ENCODE measurements at places on chromosomes 6 and 20. TPM values are rescaled to one million over a fixed set of nuclear protein-coding genes. Genes with fewer than 3 reads are reported as not detected.

- DNase-seq, result peak; percentile 98
Observed at GRCh38 chr6:14841901-14842421, 403.9 kb upstream of the JARID2 start.

GRCh38 chr6:85015396-85015990 is 251.1 kb upstream of the TBX18 start:
- DNase-seq, result peak; percentile 4

GRCh38 chr6:133891149-133891926 is 2.4 kb downstream of the TCF21 start:
- DNase-seq, result no peak

- peak; percentile 20 for DNase-seq
Observed at GRCh38 chr6:42963855-42964605, 3.5 kb downstream of the GNMT start.

GRCh38 chr6:113980937-113981554 is 10.1 kb upstream of the HDAC2 start:
- DNase-seq, result no peak

SCUBE3 gene
- 7.7 TPM for polyA plus RNA-seq

GRCh38 chr6:134819236-134819635 is 130.7 kb downstream of the ALDH8A1 start:
- DNase-seq, result no peak

DNA sequence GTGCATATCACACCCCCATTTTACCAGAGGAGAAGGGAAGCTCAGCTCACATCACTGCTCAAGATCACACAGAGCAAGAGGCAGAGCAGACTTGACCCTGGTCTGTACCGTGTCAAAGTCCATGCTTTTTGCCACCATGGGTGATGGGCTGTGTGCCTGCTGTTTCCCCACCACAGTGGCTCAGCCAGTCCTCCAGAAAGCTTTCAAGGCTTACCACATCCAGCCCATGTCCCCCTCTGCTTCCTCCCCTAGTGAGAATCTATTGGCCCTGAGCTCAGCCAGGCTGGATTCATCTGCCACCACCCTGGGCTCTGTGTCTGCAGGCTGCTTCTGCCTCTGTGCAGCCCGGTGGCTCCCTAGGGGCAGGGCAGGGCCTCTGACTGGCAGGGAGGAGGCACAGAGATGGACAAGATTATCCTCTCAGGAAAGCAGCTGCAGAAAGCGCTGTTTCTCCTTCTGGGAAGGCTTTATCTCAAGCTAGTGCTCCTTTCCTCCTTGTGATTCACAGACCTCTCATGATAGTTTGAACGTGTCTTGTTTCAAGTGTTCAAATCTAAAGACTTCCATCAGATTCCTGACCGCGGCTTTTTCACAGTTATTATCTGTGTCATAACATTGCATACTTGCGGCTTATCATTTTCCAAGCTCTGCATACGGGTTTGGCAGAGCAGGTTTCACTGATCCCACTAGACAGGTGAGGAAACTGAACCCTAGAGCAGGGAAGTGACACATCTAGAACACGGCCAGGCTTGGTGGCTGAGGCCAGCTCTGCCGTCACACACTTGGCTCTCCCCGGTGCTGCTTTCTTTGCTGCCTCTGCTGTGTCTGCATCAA is 37.4 kb downstream of the VEGFA start:
- no peak for DNase-seq

GRCh38 chr20:59948828-59949720 is 8.9 kb downstream of the FAM217B start:
- DNase-seq, result peak; percentile 45

DNA sequence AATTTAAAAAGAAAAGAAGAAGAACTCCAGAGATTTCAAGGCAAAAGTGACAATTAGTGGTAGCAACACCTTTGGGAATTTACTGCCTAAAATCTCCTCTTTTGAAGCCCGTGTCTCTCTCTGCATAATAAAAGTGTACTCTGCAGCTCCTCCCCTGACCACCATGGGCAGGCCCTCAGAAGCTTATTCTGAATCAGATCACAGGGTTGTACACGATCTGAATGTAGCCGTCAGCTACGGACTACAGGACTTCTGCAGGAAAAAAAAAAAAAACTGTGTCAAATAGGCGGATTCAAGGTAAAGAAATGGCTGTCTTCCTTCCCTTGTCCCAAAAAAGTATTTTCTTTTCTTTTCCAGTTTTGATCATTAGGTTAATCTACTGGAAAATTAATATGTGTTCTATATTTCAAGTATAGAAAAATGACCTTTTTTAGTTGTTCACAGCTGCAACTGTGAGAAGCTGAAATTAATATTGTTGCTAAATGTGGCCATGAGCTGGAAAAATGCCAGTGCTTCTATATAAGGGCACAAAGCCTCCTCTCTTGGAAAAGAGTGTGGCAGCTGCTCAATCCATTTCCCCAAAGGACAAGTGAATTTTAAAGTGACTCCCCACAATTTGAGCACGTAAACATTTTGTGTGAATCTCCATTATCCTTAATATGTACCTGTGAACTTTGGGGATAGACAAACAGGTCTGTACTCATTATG is 397.4 kb downstream of the C6orf118 start:
- DNase-seq, result no peak

GRCh38 chr6:144954241-144954556 is 669.1 kb downstream of the UTRN start:
- no peak for DNase-seq

- no peak for DNase-seq
Observed at GRCh38 chr6:155523821-155524651, 68.4 kb upstream of the NOX3 start.

All from AG04450 (cell line).